ENCODE measurements at places on chromosomes 12 and 14.

DNA sequence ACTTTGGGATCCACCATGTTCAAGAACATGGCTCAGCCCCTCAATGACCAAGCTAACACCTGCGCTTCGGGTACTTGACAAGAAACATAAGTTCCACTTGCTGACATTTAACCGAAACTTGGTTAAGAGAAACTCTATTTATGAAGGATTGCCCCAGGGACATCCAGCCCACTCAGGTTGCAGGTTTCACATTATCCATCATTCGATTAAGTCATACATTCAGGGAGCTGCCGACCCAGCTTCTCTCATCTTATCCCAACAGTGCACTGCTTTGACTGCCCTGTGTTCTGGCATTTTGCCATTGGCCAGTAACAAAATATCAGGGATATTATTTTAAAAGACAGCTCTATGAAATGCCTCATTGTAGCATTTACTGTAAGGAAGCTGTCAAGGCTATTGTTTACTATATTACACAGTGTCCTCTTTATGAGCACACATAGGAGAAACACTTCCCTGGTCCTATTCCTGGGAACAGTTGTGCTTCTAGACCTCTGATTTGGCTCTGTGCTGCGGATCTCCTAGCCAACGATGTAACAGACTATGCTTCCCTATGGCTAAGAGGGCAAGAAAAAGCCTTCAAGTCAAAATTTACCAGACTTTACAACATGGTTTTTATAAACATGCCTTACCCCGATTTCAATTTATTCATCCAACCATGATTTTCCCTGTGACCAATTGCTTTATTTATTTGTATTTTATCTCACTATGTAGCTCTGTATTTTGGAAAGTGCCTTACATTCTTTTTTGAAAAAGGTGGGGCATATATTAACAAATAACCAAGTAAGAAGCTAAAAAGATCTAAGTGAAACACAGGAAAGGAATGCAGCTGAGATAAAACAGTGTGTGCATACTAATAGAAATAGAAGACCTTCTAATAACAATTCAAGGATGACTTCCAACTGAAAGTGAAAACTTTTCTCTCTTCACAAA lies 109.3 kb downstream of the ITPR2 start:
- DNase-seq, result no peak

DNA sequence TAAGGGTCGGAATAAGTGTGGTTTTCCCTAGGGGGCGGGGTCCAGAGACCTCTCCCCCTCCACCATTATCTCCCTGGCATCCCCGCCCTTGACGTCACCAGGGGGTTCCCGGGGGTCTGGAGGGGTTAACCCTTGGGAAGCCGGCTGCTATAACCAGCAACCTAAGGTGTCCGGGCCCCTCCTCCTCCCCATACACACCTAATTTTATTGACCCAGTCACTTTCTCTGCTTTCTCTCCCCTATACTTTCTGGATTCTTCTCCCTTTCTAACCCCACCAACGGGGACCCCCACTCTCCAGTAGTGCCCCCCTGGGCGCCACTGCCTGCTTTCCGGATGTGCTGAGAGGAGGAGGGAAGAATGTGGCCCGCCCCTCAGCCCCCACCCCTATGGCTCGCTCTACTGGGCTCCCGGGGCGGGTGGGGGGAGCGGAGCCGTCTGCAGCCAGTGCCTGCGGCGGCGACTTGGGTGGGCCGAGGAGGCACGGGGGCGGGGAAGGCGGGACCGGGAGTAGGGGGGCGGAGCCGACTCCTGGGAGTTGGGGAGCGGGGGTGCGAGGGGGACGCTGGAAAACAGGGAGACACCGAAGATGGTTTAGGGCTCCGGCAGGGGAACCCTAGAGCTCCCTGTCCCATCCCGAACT lies 1.8 kb downstream of the GLI1 start:
- no peak for DNase-seq

DNA sequence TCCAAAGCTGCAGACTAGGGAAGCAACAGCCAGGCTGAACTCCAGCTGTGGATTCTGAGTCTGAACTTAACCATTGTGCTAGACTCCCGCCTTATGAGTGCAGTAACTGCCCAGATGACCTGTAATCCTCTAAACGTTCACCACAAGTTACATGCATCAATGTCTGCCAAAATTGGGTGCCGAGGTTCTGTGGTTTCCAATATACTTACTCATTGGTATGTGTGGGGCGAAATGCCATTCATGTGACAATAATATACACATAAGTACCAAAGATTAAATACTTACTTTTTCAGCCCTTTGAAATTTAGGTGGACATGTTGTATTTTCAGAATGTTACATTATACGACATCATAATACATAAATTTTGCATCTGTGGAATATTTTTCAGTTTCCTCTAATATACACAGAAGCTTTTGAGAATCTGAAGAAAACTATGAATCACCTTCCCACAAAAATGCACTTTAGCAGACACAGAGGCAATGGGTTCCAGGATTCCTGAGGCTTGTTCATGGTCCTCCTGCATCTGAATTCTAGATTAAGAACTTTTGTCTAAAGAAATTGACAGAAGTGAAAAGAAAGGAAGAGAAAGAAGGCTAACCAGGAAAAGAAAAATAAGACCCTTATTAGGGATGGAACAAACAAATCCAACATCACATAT lies 31.7 kb downstream of the GRIP1 start:
- no peak for DNase-seq

GRCh38 chr14:106228541-106229158 lies 702.3 kb downstream of the TMEM121 start:
- no peak for DNase-seq

DNA sequence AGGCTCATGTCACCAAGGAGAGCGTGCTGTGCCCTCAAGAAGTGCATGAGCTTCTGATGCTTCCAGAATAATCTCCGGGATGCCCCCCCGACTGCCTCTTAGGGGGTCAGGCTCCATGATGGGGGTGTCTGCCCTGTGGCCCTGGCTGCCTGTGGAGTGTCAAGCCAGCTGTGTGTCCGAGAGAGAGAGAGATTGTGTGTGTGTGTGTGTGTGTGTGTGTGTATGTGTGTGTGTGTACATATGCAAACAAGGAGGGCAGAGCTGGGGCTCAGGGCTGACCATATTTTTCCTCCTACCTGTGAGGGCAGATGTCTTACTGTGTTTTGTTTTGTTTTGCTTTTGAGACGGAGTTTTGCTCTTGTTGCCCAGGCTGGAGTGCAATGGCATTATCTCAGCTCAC lies 5.6 kb upstream of the ALDH2 start:
- peak; percentile 73 for DNase-seq

- DNase-seq, result no peak
Observed at GRCh38 chr12:68190301-68190700, 30.8 kb upstream of the IFNG start.

GRCh38 chr12:115472852-115473251 lies 788.9 kb upstream of the TBX3 start:
- DNase-seq, result no peak

DNA sequence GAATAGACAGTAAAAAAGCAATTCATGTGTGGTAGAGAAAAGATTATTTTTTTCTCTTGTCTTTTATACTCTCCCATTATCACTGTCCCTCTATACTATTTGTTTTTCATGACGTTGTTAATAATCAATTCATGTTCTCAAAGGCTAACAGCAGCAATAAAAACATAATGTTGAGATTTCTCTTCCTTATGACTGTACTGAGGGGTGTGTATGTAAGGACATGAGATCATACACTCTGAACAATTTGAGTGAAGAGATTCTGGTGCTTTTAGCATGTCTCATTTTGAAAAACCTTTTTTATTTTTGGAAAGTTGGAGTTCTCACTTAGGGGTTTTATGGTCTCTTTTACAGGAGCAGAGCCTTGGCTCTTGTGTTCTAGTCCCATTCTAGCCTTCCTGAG lies 3.8 kb upstream of the TSPAN8 start:
- DNase-seq, result no peak

- no peak for DNase-seq
Observed at GRCh38 chr12:68792952-68793351, 15.0 kb upstream of the MDM2 start.

All from NCI-H526 treated with DMSO at 0.1 percent for 48 hours (cell line).